ENCODE measurements at places on chromosomes 5 and 9. TPM values are rescaled to one million over a fixed set of nuclear protein-coding genes. Genes with fewer than 3 reads are reported as not detected.

DNA sequence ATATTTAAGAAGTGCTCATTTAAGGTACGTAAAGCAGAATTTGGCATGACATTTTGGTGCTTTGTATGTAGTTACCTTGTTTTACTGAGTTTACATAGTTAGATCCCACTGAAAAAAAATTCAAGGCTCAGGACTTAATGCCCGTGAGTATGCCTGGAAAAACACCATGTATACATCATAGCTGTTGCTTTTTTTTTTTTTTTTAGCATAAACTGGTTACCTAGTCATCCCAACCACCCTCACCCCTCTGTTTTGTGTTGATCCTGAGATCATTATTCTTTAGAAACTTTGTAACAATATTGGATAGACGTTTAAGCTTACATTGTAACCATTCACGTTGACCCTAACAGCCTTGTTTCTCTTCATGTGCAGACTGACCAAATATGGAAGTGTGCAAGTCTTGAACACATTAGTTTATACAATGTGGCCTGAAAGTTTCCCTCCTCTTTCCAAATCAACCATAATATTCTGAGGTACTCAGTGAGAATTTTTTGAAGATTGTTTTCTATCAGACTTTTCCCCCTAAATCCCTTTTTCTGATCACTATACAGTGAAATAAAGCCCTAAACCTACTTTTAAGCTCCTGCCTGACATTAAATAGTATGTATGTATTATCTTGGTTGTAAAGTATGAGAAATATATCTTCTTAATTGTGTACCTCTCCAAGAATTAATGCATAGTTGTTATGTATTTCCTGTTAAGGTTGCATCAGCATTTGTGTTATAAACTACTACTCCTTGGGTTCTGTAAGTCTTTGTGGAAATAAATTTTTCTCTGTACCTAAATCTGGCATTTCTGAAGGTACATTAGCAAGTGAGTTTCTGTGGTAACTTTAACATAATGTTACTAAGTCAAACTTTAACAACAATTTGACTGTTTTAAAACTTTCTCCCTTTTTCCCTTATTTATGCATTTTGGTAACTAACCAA, 4.4 kb downstream of the RABGAP1 start:
- no peak for DNase-seq

DNA sequence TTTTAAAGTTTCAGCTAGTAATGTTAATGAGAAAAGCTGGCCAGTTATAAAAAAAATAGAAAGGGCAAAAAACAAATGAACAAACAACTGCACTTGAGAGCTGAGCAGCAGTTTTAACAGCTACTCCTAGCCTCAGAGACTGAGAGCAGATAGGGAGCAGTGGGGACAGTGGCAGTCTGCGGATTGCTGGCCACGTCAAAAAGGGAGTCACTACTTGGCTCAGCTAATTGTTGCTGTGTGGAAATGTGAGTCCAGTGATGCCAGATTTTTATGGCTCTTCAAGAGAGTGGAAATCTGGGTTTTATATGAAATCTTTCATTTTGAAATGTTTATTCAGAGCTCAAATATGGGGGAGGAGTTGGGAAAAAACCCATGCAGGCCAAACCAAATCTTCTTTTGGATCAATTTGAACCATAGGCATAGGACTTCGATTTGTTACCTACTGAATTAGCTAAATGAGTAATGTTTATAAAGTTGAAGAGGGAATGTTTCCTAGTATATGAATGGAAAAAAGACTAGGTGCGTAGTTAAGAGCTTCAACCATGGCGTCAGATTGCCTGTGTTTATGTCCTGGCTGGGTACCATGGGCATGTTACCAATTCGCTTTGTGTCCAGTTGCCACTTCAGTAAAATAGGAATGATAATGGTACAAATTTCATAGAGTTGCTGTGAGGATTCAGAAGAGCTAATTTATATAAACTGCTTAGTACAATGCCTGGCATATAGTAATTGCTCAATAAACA, 102.1 kb downstream of the PAM start:
- DNase-seq, result no peak

GRCh38 chr9:95435074-95435728, 81.6 kb downstream of the PTCH1 start:
- no peak for DNase-seq

- DNase-seq, result no peak
These were observed 833 bp downstream of the ANKHD1 start for GRCh38 chr5:140402258-140403074.

DNA sequence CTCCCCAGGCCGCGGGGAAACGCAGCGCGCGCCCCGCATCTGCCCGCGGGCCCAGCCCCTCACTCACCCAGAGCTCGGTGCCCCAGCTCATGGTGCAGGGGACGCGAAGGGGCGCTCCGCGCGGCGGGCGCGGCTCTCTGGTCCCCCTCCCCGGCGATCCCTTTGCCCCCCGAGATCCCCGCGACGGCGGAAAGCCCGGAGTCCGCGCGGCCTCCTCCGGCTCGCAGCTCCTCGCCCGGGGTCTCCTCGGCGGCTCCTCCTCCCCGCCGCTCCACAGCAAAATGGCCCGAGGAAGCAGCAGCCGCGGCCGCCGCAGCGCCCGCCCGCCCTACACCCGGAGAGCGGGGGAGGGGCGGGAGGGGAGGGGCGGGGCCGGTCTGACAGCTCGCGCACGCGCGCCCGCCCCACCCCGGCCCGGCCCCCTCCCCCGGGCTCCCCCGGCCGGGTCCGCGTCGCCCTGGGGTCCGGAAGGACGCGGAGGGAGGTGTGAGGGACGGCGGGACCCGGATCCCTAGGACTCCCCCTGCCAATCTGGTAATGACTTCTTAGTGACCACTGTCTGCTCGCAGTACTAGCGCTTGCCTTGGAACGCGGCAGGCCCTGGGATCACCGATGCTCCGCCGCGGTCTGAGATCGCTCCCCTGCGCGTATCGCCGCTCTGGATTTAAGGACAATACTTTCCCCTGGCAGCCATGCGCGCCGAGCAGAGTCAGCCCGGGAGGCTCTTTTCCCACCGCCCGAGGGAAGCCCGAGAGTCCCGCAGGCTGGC, at the start of gene FNBP1:
Gene FNBP1 (minus strand): TSS at position 305 of the 769 bp plus-strand sequence. CDS start 214 bp downstream, at position 91.
- DNase-seq, result no peak

- no peak for DNase-seq
These were observed 78.9 kb downstream of the SEMA4D start for GRCh38 chr9:89418882-89419640.

- peak; percentile 61 for DNase-seq
These were observed 31.4 kb upstream of the ANKRD55 start for GRCh38 chr5:56264417-56265025.

DNA sequence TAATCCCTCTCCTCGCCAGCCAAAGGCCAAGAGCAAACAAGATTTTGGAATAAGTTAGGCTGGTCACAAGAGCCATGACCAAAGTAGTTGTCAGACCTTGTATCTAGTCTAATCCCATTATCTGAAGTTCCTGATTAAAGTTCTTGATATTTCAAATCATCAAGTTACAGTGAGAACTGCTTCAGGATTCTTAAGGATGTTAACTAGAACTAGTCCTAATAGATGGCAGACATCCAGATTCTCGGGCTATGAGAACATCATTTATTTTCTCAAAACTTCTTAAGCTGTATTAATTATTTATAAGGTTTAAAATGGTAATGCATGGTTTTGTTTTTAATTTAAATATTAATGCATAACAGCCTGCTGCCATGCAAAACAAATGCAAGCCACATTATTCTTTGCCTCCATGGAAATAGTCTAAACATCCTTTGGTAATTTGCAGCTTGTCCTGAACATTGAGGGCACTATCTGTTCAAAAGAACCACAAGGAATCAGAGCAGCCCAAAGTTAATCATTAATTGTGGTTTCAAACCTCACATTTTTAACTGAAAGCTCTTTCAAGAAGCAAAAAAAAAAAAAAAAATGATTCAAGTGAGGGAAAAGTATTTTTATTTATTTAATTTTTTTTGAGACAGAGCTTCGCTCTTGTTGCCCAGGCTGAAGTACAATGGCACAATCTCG, 95.1 kb downstream of the TTC39B start:
- DNase-seq, result no peak

Gene NXNL2
- total RNA-seq, result 0.86 TPM

Gene ACOT12
- not detected for total RNA-seq

Gene OR1L4
- total RNA-seq, result not detected

Gene CDK5RAP2
- 56.2 TPM for total RNA-seq

Gene LRRC70
- 0.37 TPM for total RNA-seq
